CD4-positive, alpha-beta memory T cell (primary cell): ENCODE measurements at places on chromosomes 16 and 17.

- DNase-seq, result no peak
These were observed 15.4 kb downstream of the CA4 start for GRCh38 chr17:60165223-60165622.

GRCh38 chr16:81399909-81400308, 44.7 kb upstream of the CMIP start:
- no peak for DNase-seq

DNA sequence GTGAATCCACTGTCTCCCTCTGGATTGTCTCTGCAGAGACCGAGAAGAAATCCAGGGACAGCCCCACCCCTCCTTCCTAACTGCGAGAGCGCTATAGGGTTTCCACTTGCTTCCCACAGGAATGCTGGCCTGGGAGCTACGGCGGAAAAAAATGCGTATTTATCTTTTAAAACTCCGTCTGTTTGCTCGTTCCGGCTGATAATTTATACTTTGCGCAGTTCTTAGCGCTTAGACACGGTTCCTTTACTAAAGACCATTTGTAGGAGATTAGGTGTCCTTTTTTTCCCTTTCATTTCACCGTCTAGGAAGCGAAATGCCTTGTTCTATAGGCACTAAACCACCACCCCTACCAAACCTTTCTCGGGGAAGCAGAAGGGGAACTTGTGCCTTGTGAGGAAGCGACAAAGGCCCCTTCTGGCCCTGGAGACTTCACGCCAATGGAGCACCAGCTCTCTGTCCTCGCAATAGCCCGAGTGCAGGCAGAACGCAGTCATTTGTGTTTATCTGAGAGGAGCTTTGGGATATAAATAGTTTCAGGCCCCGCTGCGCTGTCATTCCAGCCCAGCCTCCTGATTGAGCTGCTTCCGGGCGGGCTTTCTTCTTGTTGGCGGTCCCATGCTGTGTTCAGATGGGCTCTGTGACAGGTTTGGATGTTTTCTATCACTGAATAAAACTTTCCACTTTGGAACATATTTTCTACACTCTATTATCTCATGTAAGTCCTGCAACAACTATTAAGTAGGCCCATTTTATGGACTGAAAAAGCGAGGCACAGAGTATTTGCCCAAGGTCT, 791 bp upstream of the SUPT4H1 start:
- no peak for DNase-seq

GRCh38 chr17:38873640-38874380, 4.0 kb downstream of the LASP1 start:
- no peak for DNase-seq

- no peak for DNase-seq
These were observed 6.8 kb upstream of the ACSM1 start for GRCh38 chr16:20704281-20704680.

- DNase-seq, result peak; percentile 59
These were observed 610 bp downstream of the PIK3R5 start for GRCh38 chr17:8964801-8965393.

DNA sequence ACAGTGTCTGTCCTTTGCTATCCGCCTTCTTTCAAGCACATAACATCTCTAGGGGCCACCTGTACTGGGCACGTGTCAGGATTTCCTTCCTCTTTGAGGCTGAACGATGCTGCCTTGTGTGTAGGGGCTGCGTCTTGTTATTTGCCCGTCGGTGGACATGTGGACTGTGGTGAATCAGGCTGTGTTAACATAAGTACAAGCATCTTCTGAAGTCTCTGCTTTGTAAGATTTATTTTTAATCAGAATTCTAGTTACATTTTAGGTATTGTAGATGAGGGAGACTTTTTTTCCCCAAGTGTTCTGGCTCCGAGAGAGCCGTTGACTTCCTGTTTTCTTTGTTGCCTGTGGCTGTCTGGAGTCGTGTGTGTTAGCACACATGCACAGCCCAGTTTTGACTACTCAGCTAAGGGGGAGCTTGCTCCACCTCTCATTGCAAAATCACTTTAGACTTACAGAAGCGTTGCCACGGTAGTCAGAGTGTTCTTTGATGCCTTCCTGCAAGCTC, 26.1 kb downstream of the SPG7 start:
- DNase-seq, result peak; percentile 61

- DNase-seq, result no peak
These were observed 5.3 kb downstream of the RPL13 start for GRCh38 chr16:89565506-89566372.

GRCh38 chr17:42691021-42691545, 8.8 kb downstream of the CNTNAP1 start:
- no peak for DNase-seq

GRCh38 chr16:22924492-22924891, 110.5 kb downstream of the HS3ST2 start:
- no peak for DNase-seq

DNA sequence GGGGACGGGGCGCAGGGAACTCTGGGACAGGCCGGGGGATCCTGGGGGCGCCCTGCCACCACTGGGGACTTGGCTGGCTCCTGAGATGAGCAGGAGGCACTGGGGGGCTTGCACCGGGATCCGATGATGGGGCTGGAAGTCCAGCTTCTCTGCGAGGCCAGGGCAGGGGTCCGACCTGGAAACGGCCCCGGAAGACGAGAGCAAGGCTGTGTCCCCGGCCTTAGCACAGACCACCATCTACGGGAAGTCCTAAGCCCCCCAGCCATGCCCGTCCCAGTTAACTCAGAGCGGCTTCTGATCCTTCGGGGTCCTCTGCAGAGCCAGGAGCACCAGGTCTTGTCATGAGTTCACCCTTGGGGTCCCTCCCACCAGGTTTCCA, 573 bp downstream of the CDT1 start:
- no peak for DNase-seq

- DNase-seq, result no peak
These were observed 10.5 kb downstream of the MAPT start for GRCh38 chr17:45904866-45905265.

GRCh38 chr17:10251212-10251948, 53.0 kb upstream of the GAS7 start:
- DNase-seq, result no peak

GRCh38 chr17:78563189-78564145, 13.7 kb downstream of the DNAH17 start:
- DNase-seq, result no peak

DNA sequence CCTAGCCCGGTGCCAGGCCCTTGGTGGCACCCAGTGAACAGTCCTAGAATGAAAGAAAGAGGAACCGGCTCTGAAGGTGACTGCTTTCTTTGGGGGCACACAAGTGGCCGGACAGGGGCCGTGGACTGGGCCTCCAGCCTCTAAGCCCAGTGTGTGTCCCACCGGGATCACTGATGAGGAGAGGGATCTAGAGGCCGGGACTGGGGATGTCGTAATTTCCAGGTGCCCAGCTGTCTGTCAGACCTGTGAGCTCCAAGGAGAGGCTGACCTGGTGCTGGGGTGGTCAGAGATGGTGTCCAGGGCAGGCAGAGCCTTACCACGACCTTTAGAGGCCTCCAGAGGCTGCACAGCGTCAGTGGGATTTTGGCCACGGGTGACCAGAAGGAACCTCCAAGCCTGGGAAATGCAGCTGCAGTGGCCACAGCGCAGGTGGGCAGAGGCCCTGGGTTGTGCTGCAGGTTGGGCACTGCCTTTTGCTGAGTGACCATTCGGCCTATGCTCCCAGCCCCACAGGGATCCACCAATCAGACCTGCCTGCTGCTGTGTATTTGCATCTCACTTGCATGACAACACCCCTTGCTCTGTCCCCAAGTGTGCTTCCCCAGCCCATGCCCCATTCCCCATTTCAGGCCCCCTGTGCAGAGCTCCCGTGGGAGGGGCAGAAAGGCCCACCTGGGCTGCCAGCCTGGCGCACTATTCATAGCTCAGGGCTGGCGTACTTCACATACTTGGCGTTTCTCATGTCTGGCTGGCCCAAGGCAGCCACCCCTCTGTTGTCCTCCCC, 12.5 kb downstream of the ARHGAP23 start:
- DNase-seq, result no peak

- no peak for DNase-seq
These were observed 28.1 kb upstream of the ADAMTS18 start for GRCh38 chr16:77462894-77463293.

GRCh38 chr17:17749025-17749772, 67.9 kb downstream of the RAI1 start:
- DNase-seq, result no peak

DNA sequence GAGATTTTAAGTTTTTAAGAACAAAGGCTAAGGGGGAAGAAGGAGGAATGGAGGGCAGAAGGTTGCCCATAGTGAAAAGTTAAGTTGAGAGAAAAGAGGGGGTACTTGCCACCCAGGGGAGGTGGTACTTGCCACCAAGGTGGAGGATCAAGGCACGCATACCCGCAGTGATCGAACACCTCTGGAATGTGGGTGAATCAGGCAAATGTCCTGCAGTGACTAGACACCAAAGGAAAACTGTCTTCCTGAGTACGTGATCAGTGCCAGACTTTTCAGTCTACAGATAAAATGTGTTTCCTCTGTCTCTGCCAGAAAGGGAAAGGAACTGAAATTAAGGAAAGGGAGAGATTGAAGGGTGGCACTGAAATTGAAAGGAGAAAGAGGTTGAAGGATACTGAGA, 2285.3 kb downstream of the TP53TG3F start:
- DNase-seq, result no peak

DNA sequence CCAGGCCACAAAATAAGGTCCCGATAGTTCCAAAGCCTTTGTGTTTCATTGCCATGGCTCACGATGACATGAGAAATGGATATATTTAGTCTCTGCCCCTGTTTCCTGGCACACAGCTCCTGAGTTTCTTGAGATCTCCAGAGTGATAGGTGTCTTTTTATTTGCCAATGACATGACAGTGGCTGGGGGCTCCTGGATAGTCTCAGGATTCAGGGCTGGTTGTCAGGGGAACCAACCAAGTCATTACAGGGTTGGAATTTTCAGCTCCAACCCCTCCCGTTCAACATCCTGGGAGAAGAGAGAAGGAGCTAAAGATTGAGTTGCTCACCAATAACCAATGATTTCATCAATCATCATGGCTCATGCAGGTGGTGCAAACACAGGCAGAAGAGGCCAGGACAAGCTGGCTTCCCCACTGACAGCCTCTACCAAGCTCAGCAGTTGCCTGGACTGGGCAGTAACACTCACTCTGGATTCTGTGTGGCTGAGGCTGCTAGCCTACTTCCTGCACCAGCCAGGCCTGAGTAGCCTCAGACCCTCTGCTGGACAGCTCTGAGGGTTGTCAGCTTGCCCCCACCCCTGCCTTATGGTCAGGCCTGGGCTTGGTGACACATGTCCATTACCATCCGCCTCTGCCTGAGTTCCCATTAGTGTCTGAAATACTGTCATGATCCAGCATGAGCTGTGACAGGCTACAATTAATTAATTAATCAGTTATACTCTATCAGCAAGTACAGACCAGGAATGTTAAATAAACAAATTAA, 534.4 kb upstream of the CDH5 start:
- DNase-seq, result no peak

DNA sequence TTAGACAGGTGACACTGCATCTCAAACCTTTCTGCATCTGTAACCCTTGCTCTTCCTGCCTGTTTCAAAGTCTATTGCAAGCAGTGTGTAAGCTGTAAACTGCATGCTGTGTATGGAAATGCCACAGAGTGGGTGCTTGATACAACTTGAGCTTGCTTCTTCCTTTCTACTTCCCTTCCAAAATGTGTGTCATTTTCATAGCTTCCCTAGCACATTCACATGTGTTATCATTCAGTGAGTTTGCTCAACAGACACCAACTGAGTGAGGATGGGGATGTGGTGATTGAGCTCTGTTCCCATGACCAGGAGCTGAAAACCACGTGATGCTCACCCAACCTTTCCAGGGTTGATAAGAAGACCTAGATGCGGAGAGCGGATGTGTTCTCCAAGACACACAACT, 111.1 kb downstream of the VAT1L start:
- DNase-seq, result no peak

DNA sequence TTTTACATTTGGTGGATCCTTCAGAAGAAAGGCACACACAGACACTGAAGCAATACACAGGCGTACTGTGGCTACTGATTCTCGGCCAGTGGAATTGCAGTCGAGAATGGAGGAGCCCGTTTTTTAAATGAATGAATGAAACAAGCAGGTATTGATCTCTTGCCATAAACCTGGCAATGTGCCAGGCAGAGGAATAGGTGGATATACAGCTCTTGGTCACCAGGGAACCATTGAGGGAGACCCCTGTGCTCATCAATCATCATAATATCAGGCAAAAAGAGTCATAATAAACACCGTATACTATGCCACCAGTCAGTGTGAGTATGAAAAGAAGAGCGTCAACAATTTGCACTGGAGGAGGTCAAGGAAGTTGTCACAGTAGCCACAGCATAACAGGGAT, 140.3 kb upstream of the FOXF1 start:
- DNase-seq, result no peak

DNA sequence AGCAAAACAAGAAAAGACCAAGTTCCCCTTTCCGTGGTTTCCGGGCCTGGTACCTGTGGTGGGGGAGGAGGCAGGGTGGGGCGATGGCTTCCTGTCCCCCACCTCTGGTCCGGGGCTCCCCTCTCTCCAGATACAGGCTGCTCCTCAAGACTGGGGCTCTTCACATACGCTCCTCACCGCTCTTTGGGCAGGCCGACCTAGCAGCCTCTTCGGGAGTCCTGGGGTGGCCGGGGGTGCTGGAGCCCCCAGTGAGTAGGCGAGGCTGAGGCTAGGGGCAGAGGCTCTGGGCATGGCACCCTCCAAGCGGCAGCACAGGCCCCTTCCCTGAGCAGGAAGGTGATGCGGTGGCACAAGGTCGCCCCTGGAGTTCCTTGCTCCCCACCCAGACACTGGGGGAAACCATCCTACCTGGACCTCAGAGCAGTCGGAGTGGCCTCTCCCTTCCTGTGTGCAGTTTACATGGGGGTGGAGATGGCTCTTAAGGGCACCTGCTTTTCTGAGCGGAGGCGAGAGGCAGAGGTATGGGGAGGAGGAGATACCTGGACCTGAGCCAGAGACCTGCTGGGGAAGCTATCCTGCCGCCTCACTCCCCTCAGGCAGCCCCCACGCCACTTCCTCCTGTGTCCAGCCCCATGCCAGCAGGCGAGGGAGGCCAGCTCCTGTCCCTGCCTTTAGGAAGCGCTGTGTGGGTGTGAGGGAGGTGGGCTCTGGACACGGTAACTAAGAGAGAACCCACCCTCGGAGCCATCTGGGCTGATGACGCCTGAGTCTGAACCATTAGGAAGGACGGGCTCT, 891 bp downstream of the CORO1A start:
- DNase-seq, result peak; percentile 93
